Germinal center (tissue), 1 donor: ENCODE measurements at places on chromosomes 1 and 21.

DNA sequence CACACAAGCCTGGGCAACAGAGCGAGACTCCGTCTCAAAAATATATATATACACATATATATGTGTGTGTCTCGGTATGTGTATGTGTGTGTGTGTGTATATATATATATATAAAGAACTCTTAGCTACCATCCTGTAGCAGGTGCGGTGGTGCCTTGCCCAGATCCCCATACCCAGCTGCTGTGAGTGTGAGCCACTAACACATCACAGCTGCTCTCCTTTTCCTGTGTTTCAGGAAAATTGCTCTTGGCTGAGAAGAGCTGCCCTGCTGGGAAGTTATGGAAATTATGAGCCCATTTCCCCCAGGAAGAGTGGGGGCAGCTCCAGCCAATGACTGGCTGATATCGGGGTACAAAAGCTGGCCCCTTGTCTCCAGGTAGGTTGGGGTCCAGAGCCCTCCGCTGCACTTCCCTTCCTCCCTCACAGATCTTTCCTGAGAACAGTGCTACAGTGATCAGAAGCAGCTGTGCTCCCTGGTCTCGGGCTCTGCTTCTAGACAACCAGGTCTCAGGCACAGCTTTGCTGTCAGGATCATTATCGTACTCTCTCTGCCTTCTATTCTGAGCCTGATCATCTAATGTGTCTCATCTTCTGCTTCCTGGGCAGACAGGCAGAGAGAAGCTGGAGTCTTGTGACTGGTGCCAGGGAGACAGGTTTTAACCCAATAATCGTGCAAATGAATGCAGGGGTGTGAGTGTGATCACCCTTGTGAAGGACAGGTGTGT is 109.6 kb upstream of the ZNF678 start:
- no peak for DNase-seq

DNA sequence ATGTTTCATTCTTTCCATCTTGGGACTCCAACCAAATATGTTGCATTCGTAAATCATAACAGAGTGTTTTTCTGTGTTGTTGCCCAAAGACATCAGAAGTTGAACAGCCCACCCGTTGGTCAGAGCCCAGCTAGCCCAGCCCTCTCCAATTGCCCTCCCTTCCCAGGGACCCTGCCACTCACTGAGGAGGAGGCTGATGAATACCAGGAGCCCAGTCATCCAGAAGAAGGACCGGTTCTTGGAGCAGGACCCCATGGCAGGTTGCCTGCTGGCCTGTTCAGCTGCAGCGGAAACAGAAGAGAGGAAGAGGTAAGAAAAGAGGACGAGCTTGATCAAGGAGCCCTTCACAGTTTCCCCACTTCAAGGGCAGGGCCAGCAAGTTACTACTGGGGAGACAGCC is 172.2 kb upstream of the ETV3 start:
- DNase-seq: no peak

DNA sequence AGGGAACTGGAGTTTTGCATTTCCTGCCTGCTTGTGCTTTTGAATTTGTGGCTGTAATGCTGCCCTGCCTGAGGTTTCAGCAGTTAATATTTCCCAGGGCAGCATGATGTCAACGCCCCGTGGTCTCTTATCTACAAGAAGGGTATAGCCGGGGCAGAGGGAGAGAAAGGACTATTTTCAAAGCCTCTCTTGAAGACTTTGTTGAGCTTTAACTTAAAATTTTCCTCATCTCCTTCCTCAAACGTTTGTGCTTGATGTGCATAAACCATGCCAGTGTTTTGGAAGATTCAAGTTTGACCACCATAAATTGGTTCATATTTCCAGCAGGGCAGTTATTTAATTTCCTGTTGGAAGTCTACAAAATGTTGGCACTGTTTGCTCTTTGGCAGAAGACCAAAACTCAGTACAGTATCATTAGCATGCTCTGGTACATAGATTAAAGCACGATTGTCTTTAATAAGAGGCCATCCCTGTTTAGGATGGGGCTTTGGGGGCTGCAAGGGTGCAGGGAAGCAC is 43.4 kb downstream of the ROR1 start:
- no peak for DNase-seq

DNA sequence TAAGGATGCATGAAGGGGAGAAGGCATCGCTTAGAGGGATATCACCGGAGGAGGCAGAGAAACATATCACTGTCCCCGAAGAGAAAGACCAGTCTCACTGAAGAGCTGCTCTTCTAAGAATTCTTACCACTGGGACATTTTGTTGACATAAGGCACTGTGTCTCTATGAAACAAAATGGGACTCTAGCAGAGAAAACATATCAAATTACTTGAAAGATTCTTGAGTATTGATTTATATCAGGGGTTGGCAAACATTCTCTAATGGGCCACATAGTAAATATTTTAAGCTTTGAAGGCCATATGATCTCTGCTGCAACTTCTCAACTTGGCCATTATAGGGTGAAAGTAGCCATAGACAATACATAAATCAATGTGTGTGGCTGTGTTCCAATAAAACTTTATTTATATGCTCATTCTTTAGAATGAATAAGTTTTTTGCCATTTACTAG is 41.0 kb upstream of the GREM2 start:
- no peak for DNase-seq

GRCh38 chr1:75908717-75909152 is 23.5 kb downstream of the ASB17 start:
- no peak for DNase-seq
